A549 treated with ZK216348 at 1 μM for 4 hours (cell line): ENCODE measurements at places on chromosomes 12 and 14. TPM values are rescaled to one million over a fixed set of nuclear protein-coding genes. Genes with fewer than 3 reads are reported as not detected.

Gene PELI2
- 0.49 to 1.8 TPM (median 1.0 TPM) in 5 replicates for total RNA-seq

Gene CLEC2A
- total RNA-seq, result not detected in 5 replicates

Gene POTEM
- total RNA-seq, result not detected in 5 replicates

Gene NPAS3
- not detected in 5 replicates for total RNA-seq

Gene EPYC
- not detected in 5 replicates for total RNA-seq

Gene AGAP2
- 0.08 to 0.48 TPM (median 0.12 TPM) in 5 replicates for total RNA-seq

Gene GCH1
- total RNA-seq, result 2.2 to 4.2 TPM (median 3.7 TPM) in 5 replicates

Gene MRPS35
- 77.4 to 124 TPM (median 88.0 TPM) in 5 replicates for total RNA-seq

Gene GPRC5A
- 233 to 522 TPM (median 421 TPM) in 5 replicates for total RNA-seq

Gene OR8S1
- total RNA-seq, result not detected in 5 replicates

Gene GPR135
- 0.70 to 1.0 TPM (median 1.0 TPM) in 5 replicates for total RNA-seq

Gene OR6C2
- not detected in 5 replicates for total RNA-seq

Gene GATC
- 19.4 to 26.1 TPM (median 24.1 TPM) in 5 replicates for total RNA-seq

Gene PPP4R4
- 0.06 to 0.58 TPM (median 0.37 TPM) in 5 replicates for total RNA-seq

Gene NFATC4
- 0.15 to 0.36 TPM (median 0.25 TPM) in 4 of 5 replicates, not detected in the other for total RNA-seq

Gene SLC6A13
- 0.08 to 0.84 TPM (median 0.19 TPM) in 5 replicates for total RNA-seq

Gene TESPA1
- not detected in 5 replicates for total RNA-seq

Gene SYNDIG1L
- not detected in 5 replicates for total RNA-seq

Gene KIF26A
- total RNA-seq, result 1.3 to 4.6 TPM (median 4.2 TPM) in 5 replicates

Gene SERPINA5
- 0.12 to 0.21 TPM in 2 of 5 replicates, not detected in the others for total RNA-seq

Gene TAS2R43
- total RNA-seq, result not detected in 5 replicates

Gene NKX2-1
- total RNA-seq, result 0.11 TPM in 1 of 5 replicates, not detected in the others

Gene ACAD10
- total RNA-seq, result 9.3 to 14.7 TPM (median 11.8 TPM) in 5 replicates

Gene LUM
- total RNA-seq, result 0.12 to 0.69 TPM (median 0.19 TPM) in 4 of 5 replicates, not detected in the other

Gene TPH2
- 0.20 TPM in 1 of 5 replicates, not detected in the others for total RNA-seq

Gene IQSEC3
- total RNA-seq, result not detected in 5 replicates

Gene SLC10A1
- not detected in 5 replicates for total RNA-seq

Gene A2ML1
- total RNA-seq, result not detected in 5 replicates
